Inflammatory macrophage (primary cell): ENCODE measurements at places on chromosomes 1 and 21.

GRCh38 chr21:34200288-34200905 lies 127.0 kb downstream of the MRPS6 start:
- peak; percentile 70 for DNase-seq

DNA sequence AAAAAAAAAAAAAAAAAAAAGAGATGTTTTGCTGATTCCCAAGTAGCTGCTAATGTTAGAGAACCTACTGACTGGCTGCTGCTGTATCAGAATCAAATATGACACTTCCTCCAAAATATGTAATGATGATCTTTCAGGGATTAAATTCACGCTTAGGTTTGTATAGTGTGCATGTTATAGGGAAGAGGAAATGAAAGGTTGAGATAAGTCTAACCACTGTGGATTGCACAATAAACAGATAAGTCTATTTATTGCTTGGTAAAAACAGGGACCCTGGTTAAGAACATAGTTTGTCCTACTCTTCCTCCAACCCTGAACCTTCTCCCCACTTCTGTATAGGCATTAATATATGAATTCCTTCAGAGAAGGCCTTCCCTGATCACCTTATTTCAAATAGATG lies 13.2 kb downstream of the RC3H1 start:
- DNase-seq, result no peak

DNA sequence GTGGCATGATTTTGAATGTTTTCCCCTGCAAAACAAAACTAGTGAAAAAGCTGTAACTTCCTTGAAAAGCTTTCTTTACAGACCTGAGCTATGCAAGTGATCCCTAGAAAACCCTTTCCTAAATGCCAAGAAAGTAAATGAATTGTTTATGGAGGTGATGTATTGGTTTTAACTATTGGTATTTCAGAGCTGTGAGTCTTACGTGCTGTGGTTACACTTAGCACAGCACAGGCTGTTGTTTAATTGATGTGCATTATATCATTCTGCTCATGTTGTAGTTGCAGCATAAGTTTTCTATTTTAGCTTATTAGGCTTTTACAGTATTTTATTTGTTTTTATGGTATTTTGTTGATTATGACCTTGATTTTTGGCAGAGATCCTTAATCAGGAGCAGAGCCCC lies 74.1 kb upstream of the DYNLT5 start:
- DNase-seq, result no peak

DNA sequence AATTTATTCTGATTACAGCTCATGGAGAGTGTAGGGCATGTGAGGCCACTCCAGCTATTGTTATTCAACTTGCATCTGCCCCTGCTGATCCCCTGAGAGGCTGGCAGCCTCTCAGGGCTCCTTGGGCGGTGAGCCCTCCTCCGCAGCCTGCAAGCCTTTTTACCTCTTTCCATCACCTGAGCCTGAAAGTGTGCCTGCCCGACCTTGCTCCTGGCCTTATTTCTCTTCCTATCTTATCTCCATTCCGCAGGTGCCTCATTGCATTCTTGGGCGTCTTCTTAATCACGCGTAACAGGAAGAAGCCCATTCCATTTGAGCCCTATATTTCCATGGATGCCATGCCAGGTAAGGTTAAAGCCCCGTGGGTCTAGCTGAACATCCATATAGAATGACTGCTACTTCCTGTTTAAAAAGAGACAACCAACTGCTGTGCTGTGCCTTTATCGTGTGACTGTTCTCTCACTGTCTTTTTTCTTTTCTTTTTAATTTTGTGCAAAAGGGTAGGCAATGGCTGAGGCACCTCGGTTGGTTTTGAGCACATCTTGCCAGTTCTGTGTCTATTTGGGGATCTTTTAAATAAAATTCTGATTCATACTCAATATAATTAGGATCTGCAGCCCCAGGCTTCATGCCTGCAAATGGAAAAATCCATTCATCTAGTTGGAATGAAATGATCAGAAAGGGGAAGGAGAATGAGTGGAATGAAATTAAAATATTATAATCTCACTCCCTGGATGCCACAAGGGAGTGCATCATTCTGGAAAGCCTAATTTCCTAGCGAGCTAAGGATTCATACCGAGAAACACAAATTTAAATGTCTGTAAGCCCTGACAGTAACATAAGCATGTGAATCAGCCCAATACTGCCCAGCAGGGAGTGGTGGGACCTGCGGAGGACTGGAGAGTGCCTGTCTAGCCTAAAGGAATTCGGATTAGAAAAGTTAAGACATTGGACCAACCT lies 38.6 kb upstream of the RCAN3 start:
- no peak for DNase-seq
